ENCODE measurements at places on chromosomes 2 and 18.

GRCh38 chr2:11458753-11459152 is 7.2 kb downstream of the E2F6 start:
- no peak for DNase-seq

DNA sequence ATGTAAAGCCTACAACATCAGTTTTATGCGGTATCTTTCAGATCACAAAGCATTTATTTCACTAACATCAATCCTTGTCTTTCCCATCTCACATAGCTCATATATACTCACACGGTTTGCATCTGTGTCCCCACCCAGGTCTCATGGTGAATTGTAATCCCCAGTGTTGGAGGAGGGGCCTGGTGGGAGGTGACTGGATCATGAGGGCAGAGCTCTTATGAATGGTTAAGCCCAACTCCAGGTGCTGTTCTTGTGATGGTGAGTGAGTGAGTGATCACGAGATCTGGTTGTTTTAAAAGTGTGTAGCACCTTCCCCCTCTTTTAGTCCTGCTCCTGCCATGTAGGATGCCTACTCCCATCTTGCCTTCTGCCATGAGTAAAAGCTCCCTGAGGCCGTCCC is 42.0 kb downstream of the PARD6G start:
- DNase-seq = no peak

GRCh38 chr2:24176326-24176725 is 1.5 kb downstream of the FAM228A start:
- no peak for DNase-seq

DNA sequence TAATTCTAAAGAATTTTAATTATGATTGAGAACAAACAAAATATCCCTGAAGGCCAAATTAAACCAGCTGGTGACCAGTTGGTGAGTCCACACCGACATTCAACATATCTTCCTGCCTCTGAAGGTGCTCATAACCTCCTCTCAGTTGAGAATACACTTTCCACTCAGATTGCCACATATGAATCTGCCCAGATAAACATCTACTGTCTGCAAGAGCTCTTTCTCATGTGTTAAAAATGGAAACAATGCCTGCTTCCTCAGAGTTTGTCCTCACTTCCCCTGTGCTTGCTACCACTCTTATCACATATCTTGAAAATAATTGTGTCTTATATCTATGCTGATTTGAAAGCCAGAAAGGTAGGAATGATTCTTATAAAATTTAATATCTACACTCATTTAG is 177.7 kb upstream of the GULP1 start:
- peak; percentile 57 for DNase-seq

DNA sequence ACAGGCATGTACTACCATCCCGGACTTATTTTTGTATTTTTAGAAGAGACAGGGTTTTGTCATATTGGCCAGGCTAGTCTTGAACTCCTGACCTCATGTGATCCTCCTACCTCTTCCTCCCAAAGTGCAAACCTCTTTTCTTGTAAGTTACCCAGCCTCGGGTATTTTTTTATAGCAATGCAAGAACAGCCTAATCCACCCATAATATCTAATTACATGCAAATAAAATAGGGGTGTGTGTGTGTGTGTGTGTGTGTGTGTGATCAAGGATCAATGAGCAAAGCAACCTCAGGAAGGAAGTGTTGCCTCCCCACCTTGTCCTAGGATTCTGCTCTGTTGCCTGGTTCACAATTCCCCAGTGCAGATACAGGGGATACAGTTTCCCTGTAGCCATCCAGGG is 45.6 kb downstream of the NGEF start:
- no peak for DNase-seq

DNA sequence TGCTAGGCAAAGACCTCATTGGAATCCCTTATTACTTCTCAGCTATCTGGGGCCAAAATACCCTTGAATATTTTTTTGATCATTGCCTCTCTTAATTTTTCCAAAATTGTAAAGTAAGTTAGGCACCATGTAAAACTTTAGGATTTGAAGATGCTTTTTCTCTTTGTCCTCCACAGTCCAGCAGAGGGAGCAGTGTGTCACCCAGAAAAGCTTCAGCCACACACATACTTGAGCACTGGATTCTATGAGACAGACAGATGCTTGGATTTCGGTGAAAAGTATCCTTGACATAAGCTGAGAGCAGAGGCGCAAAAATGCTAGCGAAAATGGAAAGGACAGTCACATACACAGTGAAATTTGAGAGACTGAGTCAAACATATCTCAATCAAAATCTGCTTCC is 74.7 kb upstream of the KCNJ3 start:
- DNase-seq = peak; percentile 45

GRCh38 chr18:6221602-6222014 is 193.1 kb downstream of the L3MBTL4 start:
- no peak for DNase-seq

DNA sequence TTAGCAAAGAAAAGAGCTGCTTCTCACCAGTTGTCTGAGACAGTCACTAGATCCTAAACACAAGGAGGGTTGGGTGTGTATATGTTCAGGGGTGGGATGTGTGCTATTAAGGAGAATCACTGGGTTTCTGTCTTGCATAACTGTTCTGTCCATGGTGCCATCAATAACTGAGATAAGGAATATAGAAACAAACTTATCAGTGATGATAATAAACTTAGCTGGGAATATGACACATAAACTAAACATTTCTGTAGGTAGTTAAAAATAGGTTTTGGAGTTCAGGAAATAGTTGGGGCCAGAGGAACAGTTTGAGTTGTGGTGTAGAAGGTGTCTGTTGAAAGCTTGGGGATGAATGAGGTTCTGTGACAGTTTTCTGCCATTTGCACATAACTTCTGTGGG is 17.4 kb downstream of the NAPG start:
- DNase-seq = no peak

DNA sequence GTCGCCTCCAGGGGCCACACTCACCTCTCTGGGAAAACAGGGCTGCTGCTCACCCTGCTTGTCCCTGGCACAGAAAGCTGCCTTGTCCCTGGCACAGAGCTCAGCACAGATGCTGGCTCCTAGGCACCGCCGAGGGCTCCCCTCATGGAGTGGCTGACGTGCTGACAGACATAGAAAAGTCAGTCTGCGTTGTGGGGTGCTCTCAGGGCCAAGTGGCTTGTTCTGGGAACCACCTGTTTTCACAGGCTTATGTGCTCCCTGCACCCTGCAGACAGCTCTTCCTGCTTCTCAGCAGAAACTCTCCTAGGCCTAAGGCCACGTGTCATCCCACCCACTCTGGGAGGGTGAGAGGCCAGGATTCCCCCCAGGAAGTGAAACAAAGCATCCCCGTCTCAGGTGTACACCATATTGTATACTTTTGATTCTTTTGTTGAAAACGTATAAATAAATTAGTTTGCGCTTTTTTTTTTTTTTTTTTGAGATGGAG is 84.7 kb upstream of the TMEM200C start:
- DNase-seq = no peak

All from endothelial cell of umbilical vein (primary cell).